ENCODE measurements at places on chromosomes 2 and 18.

DNA sequence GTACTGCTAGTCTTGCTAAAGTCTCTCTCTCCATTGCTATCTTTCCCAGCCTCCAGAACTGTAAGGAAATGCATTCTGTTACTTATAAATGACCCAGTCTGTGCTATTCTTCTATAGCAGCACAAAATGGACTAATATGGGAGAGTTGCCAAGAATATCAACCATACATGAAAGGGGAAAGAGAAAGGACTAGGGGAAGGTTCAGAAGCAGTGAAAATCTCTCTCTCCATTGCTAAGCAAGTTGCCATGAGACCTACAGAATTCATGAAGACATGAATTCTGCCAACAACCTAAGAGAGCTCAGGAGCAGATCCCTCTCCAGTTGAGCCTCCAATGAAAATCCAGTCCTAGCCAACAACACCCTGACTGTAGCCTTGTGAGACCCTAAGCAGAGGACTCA lies 3.6 kb upstream of the TRABD2A start:
- DNase-seq: no peak

GRCh38 chr18:44856157-44856556 lies 175.5 kb downstream of the SETBP1 start:
- DNase-seq: no peak

GRCh38 chr2:239598732-239599090 lies 197.9 kb upstream of the HDAC4 start:
- no peak for DNase-seq

DNA sequence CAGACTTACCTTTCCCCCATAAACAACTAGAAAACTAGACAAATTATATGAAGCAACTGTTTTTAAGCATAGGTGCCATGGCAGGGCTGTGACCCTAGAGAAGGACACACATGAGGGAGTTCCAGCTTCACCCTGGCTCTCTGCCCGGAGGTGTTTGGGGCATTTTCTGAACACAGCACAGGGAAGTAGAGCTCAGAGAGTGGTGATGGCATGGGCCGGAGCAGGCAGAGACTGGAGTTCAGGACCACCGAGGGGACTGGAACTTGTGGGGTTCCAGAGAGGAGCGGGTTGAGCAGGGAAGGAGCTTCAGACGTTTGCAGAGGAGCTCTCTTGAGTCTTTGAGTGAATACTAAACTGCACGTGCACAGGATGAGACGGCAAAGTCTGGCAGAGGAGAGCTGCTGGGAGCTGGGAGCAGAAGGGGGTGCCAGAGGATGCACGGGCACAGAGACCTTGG lies 26.5 kb upstream of the KLF11 start:
- DNase-seq: no peak

GRCh38 chr2:148517296-148517695 lies 127.3 kb upstream of the EPC2 start:
- no peak for DNase-seq

GRCh38 chr18:4878480-4878879 lies 318.6 kb downstream of the AKAIN1 start:
- peak; percentile 28 for DNase-seq

GRCh38 chr18:370751-371608 lies 103.1 kb upstream of the THOC1 start:
- no peak for DNase-seq

- peak; percentile 62 for DNase-seq
Observed at GRCh38 chr2:71452565-71452964, 796 bp upstream of the DYSF start.

DNA sequence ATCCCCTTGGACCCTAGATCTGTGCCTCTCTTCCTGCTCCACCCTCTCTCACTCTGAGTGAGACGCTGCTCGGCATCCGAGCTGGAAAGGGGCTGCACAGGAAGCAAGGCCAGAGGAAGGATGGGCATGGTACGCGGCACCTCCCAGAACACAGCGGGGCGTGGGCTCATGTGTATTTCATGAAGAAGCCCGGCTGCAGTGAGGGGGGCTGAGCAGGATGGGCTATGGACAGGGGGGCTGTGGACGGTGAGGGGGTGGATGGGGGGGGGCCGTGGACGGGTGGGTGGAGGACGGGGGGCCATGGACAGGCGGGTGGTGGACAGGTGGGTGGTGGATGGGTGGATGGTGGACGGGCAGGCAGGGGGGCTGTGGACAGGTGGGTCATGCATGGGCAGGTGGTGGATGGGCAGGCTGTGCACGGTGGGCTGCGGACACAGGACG lies 28.5 kb downstream of the SLC66A2 start:
- no peak for DNase-seq

All from GM23338 (cell line).